ENCODE measurements at places on chromosomes 5 and 9. TPM values are rescaled to one million over a fixed set of nuclear protein-coding genes. Genes with fewer than 3 reads are reported as not detected.

DNA sequence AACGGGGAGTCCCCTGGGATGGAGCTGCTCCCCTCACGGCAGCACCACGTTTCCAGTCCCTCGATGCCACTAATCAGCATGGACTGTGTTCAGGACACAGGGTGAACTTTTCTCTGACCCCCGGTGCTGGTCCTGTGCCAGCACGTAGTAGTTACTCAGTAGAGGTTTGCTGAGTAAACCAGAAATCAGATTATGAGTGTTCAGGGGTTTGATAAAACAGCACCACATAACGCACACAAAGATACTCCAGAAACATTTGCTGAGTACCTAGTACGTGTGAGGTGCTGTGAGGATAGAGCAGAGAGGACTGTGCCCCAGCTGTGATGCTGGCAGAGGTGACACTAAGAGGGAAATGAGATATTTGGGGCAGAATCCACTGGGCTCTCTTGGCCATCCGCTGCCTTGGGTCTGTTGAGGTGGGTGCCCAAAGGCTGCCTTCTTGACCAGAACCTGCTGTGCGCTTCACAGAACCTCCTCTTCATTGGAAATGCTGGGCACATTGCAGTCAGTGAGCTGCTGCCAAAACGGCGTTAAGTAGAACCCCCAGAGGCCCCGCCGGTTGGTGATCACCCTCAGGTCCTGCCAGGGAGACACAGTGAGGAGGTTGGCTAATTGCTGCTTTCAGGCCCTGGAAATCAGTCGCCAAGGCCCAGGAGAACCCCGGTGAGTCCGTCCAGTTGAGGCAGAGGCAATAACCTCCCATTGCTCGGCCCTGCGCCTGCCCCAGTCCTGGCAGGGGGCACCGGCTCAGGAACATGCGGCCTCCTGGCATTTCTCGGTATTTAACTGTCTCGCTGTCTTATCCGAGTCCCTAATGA lies 49.4 kb downstream of the NEURL1B start:
- no peak for DNase-seq

Gene LCN9
- total RNA-seq = not detected

DNA sequence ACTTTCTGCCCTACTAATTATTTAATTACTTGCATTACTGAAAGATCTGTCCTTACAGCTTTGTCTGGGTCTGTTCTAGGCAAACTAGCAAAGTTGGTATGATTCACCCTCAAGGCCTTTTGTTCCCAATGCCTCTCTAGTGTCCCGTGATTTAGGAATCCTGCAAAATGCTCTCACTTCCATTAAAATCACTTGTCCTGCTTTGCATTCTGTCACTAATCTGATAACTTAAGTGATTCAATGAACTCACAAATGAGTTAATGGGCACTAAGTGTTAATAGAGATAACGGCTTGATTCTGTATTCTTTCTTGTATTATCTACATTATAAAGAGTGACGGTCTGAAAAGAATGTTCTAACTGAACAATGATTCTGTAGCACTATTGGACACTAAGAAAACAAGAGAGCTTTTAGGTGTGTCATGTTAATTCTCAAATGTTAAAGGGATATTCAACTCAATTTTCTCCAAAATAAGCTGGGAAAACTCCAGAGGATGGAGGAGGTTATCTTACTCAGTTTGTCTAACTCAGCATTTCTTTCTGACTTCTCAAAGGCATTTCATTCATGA lies 697.3 kb downstream of the CETN3 start:
- DNase-seq = no peak

- no peak for DNase-seq
Observed at GRCh38 chr9:135579889-135580660, 18.5 kb downstream of the PAEP start.

- DNase-seq = peak; percentile 78
Observed at GRCh38 chr5:115377468-115378217, 81.2 kb upstream of the CCDC112 start.

DNA sequence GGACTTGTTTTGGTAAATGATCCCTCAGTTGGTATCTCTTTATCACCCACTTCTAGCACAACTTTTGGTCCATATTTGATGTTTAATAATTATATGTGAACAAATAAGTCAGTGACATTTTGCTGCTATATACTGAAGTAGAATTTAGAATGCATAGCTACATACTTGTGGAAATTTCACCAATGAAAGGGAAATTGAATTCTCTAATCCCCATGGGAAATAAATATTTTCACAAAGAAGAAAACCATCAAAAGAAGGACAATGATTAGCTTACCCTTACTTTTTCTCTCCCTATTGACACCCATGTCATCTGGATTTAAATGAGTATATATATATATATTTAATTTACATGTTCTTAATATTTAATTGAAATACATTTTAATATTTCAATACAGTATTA lies 94.3 kb upstream of the DAB2 start:
- DNase-seq = no peak

All from A172 (cell line).